ENCODE measurements at places on chromosomes 7 and 10. TPM values are rescaled to one million over a fixed set of nuclear protein-coding genes. Genes with fewer than 3 reads are reported as not detected.
A peak's percentile ranks its signal among the peaks of the same experiment; 100 is the strongest.

DNA sequence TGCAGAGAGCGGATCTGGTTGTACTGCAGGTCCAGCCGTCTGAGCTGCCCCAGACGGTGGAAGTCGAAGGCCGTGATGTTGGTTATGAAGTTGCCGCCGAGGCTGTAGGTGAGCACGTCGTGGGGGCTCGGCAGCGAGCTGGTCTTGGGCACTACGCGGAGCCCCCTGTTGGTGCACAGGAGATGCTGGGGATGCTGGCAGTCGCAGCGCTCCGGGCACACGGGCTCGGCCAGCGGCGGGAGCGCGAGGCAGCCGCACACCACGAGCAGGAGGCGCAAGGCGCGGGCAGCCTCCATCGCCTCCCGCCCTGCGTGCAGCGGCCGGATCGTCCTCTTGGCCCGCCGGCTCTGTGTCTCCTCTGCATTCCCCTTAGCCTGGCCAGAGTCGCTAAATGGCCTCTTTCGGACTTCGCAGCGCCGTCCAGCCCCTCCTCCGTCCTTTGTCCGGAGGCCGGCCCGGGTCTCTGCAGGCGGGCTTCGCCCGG lies 337 bp downstream of the TRIL start:
- no peak for DNase-seq

DNA sequence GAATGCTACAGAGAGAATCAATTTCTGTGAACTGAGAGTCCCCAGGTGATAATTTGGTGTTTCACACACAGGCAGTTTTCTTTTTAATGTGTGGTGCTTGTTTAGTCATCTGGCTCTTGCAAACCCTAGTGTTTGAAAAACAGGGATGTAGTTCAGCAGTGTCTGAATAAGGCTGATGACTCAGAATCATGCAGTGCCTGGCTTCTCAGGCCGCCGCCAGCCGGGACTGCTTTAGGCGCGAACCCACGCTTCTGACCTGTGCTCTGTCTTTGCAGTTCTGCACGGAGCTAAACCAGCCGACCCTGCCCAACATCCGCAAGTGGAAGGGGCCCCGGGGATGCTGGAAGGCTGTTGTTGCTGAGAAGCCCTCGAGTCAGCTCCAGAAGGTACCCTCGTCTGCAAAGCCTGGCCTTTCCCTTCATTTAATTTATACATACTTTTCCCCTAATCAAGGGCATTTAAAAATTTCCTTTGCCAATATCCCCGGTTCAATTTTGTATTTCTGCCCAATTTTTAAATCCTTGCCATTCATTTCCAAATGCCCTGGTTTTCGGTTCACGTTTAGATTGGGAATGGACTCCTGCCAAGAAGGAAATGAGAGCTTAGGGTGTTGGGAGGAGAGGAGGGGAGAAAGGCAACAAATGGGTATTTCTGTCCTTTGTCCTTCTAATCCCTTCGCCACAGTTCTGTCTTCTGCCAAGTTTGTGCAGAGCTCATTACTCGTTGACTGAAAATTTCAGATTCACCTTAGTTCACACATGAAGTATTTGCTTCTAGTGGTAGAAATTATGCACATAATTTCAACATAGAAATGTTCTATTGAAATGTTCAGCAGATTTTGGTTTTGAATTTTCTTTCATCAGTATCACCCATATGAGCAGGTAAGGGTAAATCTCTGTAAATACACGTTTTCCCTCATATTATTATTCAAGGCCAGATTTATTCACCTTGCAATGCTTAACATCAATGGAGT lies 108.5 kb upstream of the ANLN start:
- DNase-seq, result peak; percentile 90

- peak; percentile 24 for DNase-seq
Measured at GRCh38 chr7:30974605-30975255, 11.0 kb downstream of the GHRHR start.

- DNase-seq, result peak; percentile 50
Measured at GRCh38 chr7:66013938-66014337, 31.9 kb upstream of the GUSB start.

GRCh38 chr7:126700807-126701604 lies 551.7 kb downstream of the GRM8 start:
- peak; percentile 89 for DNase-seq

DNA sequence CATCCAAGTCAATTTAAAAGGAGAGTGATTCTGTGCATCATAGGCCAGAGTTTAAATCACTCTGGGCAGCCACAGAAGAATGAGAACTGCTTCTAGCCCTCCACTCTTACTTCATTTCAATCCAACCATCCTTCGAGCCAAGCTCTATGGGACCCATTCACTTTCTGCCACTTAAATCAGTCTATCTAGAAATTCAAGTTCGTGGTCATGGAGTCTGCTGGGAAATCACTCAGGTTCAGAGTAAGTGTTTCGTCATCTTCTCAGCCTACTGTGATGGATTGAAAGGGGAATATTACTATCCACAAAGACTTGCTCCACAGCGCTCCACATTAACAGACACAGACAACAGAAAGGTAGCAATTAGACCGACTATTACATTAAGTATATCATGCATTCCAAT lies 4.6 kb downstream of the DCLRE1C start:
- DNase-seq, result no peak

- peak; percentile 63 for DNase-seq
Measured at GRCh38 chr10:91768123-91768522, 30.1 kb upstream of the TNKS2 start.

DNA sequence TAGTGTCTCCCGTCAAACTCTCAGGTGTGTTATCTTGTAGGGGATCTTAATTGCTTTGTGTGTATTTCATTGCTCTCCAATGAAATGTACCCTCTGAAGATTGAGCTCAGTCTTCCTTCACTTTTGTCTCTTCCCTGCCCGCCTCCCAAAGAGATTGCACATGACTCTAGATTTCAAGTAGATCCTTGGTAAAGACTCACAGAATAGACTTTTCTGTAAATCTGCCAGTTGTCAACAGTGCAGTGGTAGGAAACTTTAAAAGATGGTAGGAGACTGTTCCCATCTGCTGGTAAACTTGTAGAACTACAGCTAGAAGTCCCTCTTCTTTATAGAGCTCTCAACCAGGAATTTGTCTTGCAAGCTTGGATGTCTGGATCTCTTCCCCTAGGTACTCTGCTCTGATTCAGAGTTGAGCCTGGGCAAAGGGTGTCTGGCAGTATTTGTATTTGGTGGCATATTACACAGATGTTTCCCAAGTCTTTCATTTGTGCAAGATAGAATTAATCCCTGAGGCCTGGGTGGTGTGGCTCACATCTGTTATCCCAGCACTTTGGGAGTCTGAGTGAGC lies 9.6 kb downstream of the CCL26 start:
- peak; percentile 64 for DNase-seq

GRCh38 chr10:91317541-91317940 lies 92.6 kb upstream of the HECTD2 start:
- peak; percentile 57 for DNase-seq

- DNase-seq, result no peak
Measured at GRCh38 chr7:134028853-134029252, 98.3 kb upstream of the LRGUK start.

- DNase-seq, result peak; percentile 56
Measured at GRCh38 chr10:61175316-61175715, 231.3 kb upstream of the RHOBTB1 start.

DNA sequence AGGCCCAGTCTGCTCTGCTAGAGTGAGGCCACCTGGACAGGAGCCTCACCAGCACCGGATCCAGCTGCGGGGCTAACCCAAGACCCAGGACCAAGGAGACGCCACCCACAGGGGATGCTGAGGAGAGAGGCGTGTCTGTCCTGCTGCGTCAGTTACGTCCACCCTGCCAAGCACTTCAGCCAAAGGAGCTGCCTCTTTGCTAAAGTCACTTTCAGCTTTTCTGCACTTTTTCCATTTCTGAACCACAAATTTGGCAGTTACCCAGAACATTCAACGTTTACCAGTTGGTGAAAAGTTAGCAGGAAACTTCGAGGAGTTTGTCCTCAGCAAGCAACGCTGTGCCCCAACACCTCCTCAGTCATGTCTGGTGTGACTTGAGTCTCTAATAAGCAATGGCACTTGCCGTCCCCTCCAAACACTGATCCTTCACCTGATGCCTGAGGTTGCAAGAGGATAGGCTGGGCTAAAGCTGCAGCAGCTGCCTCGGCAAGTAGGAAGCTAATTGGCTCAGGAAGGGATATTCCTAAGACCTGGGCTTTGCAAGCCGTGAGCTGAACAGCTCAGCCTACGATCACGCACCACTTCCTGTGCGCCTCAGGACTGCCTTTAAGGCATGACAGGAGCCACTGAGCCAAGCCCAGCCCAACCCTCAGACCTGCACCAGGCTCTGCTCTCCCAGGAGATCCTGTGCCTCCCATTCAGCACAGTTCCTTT lies 40.1 kb downstream of the KCNH2 start:
- DNase-seq, result peak; percentile 36

- no peak for DNase-seq
Measured at GRCh38 chr7:7292608-7293007, 110.3 kb downstream of the C1GALT1 start.

RPEL1 gene
- total RNA-seq, result 0.17 TPM

TCERG1L gene
- not detected for total RNA-seq

COL1A2 gene
- total RNA-seq, result 2,400 TPM

PTF1A gene
- total RNA-seq, result not detected

SPDYE9 gene
- total RNA-seq, result not detected

Measured in fibroblast of lung (primary cell).